GM12864 (cell line): ENCODE measurements at places on chromosomes 3 and 15.

- DNase-seq: no peak
Observed at GRCh38 chr15:35197306-35197705, 112.2 kb upstream of the NANOGP8 start.

DNA sequence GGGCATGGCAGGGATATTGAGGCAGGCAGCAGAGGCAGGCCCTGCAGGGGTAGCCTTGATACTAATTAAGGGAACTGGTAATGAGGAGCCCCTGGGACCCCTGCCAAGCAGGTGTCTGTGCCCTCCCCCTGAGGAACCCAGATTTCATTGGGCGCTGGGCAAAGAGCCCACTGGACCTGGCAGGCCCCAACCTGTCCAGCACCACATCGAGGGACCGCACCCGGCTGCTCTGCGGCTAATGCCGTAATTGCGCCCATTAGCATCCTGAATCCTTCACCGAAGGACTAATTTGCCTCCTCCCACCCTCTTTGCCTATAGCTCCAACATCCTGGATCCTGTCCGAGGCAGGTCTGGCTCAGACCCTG is 13.7 kb upstream of the SEMA3B start:
- DNase-seq: no peak

GRCh38 chr3:191342411-191342810 is 12.1 kb upstream of the UTS2B start:
- no peak for DNase-seq

DNA sequence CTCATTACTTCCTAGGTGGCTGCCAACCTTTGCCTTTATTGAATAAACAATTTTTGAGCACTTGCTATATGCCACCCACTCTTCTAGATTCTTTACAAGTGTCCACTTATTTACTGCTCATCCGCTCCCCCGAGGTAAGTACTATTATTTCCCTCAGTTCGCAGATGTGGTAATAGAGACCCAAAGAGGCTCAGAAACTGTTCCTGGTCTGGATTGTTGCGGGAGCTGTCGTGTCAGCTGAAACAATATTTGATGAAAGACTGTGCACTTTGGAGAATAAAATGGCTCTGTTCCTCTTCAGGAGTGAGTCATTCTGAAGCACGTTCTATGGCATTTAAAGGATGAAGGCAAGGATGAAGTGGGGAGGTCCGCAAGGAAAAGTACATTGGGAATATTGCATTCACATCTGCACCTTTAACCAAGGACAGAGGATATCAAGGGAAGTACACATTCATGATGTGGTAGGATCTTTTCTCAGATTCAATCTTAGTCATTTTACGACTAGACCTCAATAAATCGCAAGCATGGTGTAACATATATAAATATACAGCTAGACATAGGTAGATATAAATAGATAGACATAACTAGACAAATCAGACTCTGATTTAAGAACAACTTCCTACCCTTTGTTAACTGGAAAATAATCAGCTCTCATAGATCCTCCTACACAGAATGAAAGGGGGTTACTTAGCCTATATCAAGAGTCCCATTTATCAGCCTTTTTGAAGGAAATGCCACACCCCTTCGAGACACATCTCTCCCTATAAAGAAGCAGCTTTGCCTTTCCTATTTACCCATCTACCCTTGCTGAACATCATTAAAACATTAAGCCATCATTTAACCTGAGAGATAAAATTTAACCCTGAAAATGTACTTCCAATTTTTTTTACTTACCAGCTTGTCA is 70.3 kb downstream of the RORA start:
- DNase-seq: no peak

DNA sequence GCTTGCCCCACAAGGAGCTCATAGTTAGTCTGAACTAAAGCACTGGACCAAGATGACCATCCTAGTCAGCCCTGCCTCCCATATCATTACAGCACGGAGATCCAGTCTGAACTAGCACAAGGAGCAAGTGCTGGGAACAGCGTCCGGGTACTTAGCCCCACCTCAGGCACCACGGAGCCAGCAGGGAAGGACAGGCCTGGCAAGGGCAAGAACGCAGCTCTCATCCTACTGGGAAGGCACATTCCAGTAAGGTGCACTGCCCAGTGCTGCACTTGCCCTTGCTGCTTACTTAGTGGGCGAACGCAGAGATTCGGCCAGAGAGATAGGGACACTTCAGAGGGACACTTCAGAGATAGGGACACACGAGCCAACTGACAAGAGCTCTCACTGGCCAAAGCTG is 27.6 kb downstream of the SEC61A1 start:
- DNase-seq: no peak

DNA sequence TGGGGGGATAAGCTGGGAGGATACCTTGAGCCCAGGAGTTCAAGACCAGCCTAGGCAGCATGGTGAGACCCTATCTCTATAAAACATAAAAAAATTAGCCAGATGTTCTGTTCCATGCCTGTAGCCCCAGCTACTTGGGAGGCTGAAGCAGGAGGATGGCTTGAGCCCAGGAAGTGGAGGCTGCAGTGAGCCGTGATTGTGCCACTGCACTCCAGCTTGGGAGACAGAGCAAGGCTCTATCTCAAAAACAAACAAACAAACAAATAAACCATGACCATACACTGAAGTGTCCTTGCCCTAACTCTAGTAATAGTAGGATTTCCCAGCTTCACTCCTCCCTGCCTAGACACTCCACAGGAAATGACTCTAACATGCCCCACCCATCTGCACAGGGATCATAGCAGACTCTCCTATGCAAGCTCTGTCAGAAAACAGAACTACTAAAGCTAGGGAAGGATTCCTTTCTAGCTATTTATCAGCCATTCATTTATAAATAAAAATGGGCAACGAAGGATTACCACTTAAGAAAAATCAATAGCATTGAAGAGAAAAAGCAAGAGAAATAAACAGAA is 4.6 kb downstream of the ERICH6 start:
- DNase-seq: no peak

GRCh38 chr3:175564363-175564762 is 705.2 kb downstream of the NAALADL2 start:
- DNase-seq: no peak

GRCh38 chr3:76756577-76756976 is 283.3 kb upstream of the ROBO2 start:
- no peak for DNase-seq

DNA sequence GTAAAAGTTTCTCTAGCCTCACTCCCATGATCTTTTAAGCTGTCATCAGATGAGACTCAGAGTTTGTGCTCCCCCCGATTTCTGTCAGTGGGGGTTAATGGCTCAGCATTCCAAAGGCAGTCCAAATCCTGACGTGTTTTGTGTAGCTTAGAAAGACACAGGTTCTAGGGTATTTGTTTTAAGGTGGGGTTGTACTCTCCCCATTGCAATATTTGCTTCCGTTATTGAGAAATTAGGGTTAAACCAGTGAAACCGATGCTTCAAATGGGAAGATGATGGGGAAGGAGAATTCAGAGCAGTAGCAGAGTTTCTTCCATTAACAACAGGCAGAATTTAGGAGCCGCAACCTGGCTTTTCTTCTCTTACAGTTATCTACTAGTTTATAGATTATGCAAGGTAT is 3.4 kb downstream of the PIGB start:
- DNase-seq: no peak

GRCh38 chr3:50393061-50393460 is 33.7 kb upstream of the TMEM115 start:
- no peak for DNase-seq

DNA sequence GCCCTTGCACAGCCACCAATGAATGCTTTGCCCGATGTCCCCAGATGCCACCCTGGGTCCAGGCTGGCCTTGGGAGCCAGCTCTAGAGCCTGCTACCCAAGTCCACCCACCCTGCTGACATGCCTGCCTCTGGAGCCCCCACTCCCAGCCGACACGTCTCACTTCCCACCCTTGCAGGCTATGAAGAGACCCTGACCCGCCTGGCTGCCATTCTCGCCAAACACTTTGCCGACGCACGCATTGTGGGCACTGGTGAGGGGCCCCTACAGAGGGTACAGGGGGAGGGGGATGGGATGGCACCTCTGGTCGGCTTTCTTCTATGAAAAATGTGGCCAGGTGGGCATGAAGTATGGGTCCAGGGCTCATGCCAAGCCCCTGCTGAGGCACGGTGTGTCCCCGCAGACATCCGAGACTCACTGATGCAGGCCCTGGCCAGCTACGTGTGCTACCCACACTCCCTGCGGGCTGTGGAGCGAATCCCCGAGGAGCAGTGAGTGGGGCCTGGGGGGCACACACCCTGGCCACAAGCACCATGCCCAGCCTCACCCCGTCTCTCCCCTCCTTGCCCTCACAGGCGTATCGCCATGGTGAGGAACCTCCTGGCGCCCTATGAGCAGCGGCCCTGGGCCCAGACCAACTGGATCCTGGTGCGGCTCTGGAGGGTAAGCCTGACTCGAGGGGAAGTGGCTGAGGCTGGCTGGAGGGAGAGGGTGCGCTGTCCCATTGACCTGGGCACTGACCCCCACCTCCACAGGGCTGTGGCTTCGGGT is 6.0 kb downstream of the AMIGO3 start:
- no peak for DNase-seq

DNA sequence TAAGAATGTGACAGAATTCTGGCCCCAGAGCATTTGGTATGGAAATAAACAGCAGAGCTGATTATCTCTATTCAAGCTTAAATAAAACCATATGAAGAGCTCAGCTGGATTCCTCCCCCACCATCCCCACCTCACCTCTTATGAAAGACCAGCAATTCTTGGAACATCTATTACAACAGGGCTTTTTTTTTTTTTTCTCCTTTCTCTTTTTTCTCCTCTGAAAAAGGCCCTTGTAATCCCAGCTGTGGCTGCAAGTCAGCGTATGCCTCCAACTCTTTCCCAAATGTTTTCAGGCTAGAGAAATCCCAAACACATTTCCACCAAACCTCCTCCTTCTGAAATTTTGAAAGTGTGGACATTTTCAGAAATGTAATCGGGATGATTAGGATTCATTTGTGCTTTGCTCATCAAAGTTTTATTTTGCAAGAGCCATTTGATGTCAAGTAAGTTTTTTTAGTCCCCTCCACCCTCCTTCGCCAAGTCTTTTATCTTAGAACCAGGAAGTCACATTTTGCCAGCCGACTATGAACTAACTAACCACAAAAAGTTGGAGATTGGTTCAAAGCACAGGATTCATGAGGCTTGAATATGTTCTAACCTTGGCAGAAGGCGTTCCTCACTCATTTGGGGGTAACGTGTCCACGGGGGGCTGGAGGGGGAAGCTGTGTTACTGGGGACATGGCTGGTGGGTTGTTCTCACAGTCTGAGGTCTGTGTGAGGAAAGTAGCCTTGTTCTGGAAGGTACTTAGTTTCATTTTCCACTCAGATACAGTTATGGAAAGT is 142.0 kb upstream of the PDZRN3 start:
- no peak for DNase-seq
